ENCODE measurements at places on chromosomes 16 and 17.

- peak; percentile 95 for DNase-seq
Measured at GRCh38 chr16:14529010-14529669, 100.9 kb downstream of the PARN start.

- no peak for DNase-seq
Measured at GRCh38 chr16:58026139-58026704, 668 bp downstream of the MMP15 start.

- DNase-seq: no peak
Measured at GRCh38 chr17:81419886-81420768, 24.9 kb downstream of the BAHCC1 start.

- DNase-seq: no peak
Measured at GRCh38 chr16:88527186-88527936, 42.8 kb upstream of the ZC3H18 start.

GRCh38 chr17:8849311-8850041 is 18.0 kb downstream of the PIK3R6 start:
- no peak for DNase-seq

DNA sequence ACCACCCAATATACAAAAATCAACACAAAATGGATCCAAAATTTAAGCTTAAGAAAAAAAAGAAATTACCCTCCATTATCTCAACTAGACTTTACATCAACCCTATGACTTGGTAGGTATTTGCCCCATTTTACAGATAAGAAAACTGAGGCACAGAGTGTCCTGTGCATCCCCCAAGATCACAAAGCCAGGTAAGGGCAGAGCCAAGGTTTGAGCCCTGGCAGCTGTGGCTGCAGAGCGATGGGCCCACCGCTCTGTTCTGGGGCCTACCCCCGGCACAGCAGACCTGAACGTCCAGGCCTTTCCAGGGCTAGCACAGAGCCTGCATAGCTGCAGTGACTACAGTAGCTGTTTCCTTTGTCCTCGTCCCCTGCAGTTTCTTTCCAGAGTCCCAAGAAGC is 417.6 kb downstream of the SOX9 start:
- DNase-seq: no peak

GRCh38 chr17:73281928-73282327 is 20.2 kb upstream of the CPSF4L start:
- DNase-seq: no peak

GRCh38 chr17:68577497-68577821 is 23.7 kb downstream of the FAM20A start:
- DNase-seq: no peak
